Anterior cingulate cortex (tissue), 58 donors: ENCODE measurements at places on chromosomes 4 and X.

DNA sequence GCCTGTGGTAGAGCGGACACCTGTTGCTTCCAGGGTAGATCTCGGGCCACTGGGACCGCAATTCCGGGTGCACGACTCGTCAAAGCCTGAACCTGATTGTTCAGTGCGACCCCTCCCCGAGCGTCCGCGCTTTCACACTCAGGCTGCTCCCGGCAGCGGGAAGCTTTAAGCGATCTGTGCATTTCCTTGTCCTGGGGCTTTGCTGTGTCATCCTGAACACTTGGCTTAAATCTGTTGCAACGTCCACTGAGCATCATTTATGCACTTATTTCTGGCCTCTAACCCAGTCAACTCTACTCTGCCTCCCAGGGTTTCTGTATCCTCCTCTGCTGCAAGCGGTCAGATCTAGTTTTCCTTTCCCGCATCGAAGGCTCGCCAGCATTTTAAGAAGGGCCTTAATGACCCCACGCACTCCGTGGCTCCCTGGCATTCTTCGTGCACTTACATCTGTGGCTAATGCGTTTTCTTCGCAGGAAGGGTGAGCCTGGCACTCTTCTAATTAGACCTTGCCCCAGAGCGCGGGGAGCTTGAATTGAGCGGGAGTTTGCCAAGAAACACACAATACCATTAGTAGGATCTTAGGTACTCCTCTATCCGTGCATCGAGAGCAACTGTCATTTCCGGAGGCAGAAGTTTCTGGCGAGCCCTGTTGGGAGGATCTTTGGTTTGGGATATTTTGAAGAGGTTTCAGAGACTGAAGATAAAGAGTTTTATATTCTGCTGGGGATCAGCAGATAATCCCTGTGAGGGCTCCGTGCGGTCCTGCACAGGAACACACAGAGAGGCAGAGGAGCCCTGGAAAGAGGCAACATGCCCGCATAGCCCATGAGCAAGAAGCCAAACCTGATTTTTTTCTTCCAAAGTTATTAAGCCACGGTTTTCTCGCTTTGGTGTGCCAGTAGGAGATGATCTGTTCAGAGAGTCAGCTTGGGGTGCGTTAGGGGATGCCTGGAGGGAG lies 654 bp upstream of the DDIT4L start:
- DNase-seq, result no peak

DNA sequence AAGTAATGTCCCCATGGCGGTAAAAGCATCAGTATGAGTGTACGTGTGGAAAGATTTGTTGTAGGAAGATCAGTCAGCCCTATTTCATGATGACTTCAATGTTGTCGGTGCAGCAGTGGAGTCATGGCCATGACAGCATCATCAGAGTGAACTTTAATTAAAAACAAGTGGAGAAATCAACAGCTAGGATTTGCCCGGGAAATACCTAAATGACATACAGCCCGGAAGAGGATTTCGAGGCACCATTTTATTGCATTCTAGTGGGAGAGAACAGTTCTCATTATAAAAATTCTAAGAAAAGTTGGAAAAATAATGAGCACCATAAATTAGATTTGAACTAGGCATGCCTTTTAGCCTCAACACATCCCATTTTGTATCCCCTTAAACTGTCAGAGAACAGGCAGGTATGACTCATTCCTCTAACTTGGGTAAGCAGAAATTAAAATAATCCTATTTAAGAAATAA lies 170.1 kb downstream of the SHROOM3 start:
- no peak for DNase-seq

- DNase-seq, result no peak
Observed at GRCh38 chr4:34183926-34184325, 2060.4 kb downstream of the ARAP2 start.

DNA sequence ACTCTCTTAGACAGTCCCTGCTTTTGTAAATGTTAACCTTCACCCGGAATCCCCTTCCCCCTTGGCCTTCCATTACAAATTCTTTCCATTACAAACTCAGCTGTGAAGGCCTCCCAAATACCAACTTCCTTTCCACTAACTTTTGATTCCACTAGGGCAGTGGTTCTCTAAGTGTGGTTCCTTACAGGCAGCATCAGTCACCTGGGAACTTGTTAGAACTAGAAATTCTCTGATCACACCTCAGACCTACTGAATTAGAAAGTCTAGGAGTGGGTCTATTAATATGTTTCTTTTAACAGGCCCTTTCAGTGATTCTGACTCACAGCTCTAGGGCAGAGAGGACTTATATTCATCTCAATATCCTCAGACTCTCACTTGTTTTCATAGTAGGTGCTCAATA lies 19.0 kb upstream of the MRPL1 start:
- no peak for DNase-seq

DNA sequence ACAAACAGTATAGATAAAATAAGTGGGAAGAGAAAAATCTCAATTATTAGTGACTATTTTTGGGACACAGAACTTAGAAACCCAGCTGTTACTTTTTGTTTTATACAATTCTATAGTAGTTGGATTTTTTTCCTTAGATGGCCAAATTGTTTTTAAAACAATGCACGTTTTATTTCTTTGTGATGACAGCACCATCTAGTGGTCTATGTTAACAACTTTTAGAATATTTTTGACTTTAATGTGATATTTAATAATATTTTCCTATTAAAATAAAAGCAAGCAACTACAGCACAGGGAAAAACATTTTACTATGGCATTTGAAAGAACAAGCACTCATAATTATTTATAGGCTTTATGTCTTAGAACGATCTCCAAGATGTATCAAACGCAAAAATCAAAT lies 5.6 kb upstream of the SMIM31 start:
- no peak for DNase-seq

DNA sequence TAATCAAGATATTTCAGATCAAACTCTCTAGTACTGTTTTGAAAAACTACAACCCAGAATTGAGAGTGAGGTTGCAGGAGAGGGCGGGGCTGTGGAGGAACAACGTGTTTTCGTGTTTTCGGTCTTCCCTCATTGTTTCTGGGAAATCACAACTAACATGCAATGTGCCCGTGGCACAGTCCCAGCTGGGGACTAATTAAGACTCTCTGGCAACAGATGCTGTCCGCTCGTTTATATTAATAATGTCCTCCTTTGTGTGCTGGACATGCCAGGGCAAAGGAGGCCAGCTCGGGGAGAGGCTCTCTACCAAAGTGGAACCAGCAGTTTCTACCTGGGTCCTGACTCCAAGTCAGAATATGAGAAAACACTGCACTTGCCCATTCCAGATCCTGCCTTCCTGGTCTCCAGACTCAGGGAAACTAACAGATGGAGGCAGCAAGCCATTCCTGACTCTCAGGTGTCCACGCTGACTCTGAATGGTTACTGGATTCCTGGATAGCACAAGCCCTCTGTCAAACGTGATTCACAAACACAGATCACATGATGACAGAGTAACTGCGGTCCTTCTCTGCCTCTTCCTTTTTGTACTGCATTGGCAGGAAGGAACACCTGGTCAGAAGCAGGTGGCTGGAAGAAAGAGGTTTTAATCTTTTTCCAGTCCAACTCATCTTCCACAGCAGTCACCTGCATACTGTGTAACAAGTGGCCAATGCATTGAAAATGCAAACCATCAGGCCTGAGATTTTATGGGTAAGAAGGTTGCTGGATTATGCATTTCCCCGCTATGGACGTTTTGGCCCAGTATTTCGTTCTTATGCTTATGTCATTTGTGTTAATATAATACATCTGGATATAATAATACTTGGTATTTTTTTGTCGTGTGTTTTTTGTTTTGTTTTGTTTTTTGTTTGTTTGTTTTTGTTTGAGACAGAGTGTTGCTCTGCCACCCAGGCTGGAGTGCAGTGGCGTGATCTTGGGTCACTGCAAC lies 65.0 kb downstream of the COQ2 start:
- DNase-seq, result no peak

- no peak for DNase-seq
Observed at GRCh38 chr4:186216465-186217024, 10.8 kb upstream of the KLKB1 start.

DNA sequence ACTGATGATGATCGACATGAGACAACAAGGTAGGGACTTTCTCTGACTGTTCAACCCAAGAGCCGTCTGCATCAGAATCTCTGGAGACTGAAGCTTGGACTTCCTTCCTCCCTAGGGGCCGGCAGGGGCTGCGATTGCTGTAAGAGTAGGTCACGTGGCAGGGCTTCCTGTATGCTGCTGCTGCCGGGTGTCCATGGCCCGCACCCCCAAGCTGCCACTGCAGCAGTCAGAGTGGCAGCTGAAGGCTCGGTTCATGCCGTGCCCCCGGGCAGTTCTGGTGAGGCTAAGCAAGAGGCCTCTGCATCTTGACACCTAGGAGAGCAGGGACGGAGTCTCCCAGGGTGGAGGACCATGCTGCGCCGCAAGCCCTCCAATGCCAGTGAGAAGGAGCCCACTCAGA lies at the start of gene SASH3:
SASH3 (plus strand) TSS at position 203 of the 400 bp plus-strand sequence; CDS start at position 352, 149 bp downstream.
- peak; percentile 5 for DNase-seq

DNA sequence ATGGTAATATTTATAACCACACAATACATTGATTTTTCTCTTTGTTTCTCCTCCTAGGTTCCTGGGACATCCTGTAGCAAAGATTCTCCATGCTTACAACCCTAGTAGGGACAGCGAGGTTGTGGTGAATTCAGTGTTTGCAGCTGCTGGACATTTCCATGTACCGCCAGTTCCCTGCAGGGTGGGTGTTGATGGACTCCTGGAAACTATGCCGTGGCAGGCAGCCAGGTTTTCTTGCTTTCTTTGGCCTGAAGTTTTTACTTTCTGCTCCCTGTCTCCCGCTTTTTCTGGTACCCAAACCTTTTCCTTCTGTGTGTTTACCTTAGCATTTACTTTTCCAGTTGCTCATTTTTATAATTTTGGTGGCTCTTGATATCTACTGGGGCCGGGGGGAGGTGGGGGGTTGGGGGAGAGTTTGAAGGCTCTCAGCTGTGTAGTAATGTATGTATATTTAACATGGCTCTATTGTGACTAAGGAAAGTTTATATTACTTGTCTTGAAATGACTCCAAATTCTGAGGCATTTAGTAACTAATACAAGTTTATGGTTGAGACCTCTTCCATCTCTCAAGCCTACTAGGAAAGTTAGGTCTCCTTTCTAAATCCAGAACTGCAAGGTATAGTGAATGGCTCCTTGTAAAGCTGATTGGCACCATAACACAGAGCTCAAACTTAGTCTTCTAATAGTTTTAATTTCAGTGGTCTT lies 89.7 kb downstream of the TMEM131L start:
- DNase-seq, result no peak

- DNase-seq, result no peak
Observed at GRCh38 chr4:171727185-171727584, 86.0 kb upstream of the GALNTL6 start.

DNA sequence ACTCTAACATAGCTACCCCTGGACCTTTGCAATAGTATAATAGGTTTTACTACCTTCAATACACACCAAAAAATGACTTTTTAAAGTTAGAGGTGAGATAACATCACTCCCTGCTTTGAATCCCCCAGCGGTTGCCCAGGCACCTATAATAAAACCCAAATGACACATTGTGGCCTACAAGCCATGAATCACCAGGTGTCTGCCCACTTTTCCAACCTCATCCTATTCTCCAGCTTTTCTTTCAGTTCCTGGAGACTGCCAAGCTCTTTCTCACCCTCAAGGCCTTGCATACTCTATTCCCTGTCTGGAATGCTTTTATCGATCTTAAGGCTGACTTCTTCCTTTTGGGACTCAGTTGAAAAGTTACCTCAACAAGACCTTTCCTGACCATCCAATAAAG lies 16.4 kb upstream of the PRSS48 start:
- no peak for DNase-seq

GRCh38 chr4:126328914-126329313 lies 1014.2 kb downstream of the FAT4 start:
- DNase-seq, result no peak

GRCh38 chr4:138961129-138961528 lies 54.5 kb upstream of the NOCT start:
- no peak for DNase-seq

- no peak for DNase-seq
Observed at GRCh38 chr4:100913685-100914084, 395.9 kb upstream of the EMCN start.

- no peak for DNase-seq
Observed at GRCh38 chr4:105556206-105556605, 3.8 kb downstream of the ARHGEF38 start.

DNA sequence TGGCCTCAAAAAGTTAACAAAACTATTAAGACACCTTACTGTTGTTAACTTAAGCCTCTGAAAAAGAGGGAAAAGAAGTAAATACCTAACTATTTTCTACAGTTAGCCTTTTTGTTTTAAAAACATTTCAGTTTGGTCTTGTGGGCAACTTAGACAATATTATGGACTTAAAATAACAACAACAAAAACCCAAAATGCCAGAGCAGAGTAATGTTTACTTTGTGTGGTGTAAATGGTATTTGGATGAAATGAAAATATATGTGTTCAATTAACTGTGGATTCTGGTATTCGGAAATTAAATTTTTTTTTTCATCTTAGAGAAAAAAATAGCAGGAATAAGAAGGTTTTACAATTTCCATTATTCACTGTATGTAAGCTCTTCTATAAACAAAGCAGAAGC lies 79.6 kb upstream of the NPNT start:
- no peak for DNase-seq

- no peak for DNase-seq
Observed at GRCh38 chr4:70996018-70996360, 2.5 kb downstream of the DCK start.

DNA sequence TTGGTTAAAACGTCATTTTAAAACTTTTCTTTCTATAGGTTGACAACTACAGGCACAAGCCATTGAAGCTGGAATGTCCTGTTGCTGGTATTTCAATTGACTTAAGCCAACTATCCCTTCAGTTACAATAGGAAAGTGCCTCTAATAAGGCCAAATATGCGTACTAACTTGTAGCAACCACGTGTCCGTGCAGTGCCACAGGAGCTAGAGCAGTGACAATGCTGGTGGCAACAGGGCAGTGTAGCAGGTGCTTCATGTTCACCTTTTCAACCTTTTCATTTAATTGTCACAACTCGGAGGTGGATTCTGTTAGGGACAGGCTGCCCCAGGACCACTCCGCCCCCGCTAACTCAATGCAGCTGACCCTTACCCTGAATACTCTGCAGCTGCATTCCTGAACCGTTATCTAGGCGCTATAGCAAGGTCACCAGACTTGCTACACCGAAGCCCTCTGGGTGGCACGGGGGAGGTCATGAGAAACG lies 37.7 kb downstream of the ERVMER34-1 start:
- no peak for DNase-seq

DNA sequence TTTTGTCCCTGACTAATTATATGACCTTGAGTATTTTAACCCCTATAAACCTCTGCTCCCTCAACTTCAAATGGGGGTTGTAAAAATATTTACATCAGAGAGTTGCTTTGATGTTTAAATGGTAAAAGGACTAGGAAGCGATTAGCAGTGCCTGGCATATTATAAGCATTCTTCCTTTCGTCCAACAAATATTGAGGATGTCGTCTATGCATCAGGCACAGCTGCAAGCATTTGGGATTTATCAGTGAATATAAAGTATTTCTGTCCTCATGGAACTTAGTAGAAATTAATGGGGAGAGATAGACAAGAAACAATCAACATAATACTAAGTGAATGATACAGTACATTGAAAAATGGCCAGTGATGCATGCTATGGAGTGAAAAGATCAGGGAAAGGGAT lies 115.5 kb upstream of the EDNRA start:
- DNase-seq, result no peak

GRCh38 chr4:104138116-104138515 lies 356.6 kb downstream of the CXXC4 start:
- DNase-seq, result no peak
